ENCODE measurements at places on chromosomes 12 and 14.

DNA sequence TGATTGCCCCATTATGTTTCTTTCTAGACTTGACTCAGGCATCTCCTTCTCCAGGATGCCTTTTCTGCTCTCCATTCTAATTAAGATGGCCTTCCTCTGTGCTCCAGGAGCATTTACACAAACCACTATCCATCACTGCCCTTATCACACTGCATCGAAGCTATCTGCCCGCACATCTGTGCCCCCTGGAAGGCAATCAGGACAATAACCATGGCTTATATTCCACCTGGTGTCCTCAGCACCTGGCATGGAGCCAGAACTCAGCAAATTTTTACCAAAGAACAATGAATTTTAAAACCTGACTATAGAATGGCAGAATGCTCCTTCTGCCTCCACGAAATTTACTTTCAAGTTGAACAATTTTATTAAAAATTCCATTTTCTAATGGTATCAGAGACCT is 465.8 kb downstream of the APAF1 start:
- no peak for DNase-seq

DNA sequence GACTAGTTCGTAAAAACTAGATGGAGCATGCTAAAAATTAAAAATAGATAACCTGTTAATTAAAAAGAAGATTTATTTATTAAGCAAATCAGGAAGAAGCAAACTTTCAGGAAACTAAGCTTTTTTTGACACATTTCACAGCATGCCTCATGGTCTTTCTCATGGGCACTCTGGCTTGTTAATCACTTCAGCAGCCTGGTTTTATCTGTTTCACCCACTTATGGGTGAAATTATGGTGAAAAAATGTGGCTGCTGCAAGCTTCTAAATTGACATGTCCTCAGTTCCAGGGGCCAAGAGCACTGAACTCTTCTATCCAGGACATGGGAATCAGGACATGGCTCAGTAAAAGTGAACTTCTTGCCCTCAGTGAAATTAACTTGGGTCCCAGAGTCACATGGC is 468.6 kb upstream of the SYT1 start:
- DNase-seq: no peak

GRCh38 chr12:119940897-119941296 is 48.1 kb upstream of the BICDL1 start:
- peak; percentile 92 for DNase-seq

DNA sequence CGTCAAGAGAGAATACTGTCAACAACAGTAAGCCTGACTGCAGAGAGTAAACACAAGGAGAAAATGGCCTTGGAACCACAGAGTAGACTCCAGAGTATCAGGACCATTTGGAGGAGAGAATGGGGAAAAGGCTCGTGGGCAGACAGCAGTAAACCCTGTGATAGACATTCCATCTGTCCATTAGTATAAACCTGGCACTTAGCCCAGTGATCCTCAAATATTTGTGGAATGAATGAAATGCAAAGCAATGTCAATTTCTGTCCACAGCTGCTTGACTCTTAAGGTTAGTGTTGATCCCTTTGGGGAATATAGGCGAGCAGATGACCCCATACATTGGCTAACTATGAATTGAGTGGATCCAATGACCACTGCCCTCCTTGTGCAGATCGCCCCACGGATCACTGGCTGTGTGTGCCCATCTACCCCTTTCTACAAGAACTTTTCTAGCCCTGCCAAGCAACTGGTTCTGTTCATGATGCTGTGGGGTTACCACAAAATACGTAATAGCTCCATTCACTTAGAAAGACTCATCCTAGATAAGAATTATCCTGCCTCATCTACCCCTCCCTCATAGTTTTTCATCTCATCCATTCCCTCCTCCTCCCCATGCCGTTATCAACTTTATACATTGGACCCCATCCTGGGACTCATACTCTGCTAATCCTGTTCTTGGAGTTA is 846.8 kb downstream of the NRXN3 start:
- DNase-seq: peak; percentile 48

- DNase-seq: peak; percentile 93
These were observed 120.3 kb downstream of the FBXL14 start for GRCh38 chr12:1474041-1474573.

DNA sequence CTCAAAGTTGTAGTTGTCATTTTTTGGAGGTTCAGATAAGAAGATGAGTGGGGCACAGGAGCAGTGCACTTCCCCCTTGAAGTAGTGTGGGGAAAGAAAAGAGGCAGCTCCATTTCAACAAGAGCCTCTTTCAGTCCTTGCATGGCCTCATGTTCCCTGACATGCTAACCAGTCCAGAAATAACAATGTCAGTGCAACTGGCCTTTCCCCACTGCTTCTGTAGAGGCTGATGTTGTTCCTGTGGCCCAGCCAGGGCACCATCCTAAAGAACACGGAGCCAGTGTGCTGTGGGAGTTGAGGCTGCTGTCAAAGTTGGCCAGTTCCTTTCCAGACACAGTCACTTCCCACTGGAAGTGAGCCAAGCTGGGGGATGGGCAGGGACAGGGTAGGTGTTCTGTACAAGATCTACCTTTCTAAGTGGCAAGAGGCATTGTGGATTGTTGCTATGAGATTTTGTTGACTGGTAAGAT is 77.7 kb upstream of the SLC38A2 start:
- DNase-seq: peak; percentile 32

DNA sequence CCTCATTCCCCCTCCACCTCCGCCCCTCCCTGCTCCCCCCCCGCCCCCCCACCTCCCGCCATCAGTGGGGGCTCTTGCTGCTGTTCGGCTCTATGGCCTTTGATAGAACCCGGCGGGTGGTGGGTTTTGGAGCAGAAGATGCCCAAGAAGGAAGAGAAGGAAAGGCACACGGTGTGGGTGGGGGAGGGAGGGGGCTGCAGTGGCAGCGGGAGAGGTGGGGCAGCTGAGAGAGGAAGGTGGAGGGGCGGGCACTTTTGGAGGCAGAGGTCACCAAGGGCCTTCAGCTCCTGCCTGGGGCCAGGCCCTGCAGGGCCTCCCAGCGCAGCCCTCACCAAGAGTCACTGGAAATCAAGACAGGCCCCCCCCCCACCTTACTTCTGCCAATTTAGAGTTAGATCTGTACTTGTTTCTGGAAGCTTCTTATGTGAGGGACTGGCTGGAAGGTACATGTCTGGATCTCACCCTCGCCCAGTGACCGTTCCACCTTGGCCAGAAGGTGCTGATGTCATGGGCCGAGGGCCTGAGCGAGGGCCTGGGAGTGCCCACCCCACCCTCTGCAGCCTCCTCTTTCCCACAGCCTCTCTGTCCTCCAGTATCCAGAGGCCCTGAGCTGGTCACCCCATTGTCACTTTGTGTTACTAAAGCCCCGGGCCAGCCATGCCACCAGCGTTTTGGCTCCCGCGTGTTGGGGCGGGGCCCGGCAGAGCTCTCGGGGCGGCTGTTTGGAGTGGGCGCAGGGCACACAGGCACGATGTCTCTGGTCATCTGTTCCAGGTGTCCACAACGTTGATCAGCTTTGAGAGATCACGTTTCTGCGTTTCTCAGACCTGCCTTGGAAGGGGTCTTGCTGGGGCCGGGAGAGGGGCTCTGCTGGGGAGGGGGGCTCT is 153.9 kb downstream of the KIF26A start:
- no peak for DNase-seq

- DNase-seq: no peak
These were observed 85.5 kb downstream of the TGFB3 start for GRCh38 chr14:75896341-75896740.

DNA sequence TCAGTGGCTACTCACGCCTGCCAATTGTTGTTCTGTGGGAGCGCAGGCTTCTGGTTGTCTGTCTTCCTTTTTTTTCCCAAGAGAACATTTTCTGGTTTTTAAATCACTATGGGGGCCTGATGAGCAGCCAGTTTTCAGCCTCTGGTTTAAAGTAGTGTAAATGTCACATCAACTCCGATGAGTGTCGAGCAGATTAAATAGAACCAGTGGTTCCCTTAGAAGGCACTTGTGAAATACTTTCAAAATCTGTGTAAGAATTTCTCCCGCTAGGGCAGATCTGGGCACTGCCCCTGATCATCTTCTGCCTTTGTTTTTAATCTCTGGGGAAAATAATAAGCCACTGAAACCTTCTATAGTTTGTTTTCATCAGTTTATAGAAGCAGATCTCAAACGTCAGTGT is 130.4 kb downstream of the PRIMA1 start:
- DNase-seq: no peak

GRCh38 chr14:89432226-89432625 is 15.2 kb upstream of the FOXN3 start:
- no peak for DNase-seq

GRCh38 chr12:3044141-3044630 is 33.0 kb upstream of the TSPAN9 start:
- no peak for DNase-seq

- DNase-seq: no peak
These were observed 31.7 kb upstream of the NINJ2 start for GRCh38 chr12:694734-695503.

DNA sequence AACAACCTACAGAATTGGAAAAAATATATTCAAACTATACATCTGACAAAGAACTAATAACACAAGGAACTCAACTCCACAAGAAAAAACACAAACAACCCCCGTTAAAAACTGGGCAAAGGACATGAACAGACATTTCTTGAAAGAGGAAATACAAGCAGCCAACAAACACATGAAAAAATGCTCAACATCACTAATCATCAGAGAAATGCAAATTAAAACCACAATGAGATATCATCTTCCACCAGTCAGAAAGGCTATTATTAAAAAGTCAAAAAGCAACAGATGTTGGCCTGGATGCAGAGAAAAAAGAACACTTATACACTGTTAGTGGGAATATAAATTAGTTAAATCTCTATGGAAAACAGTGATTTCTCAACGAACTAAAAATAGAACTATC is 82.6 kb upstream of the CCDC91 start:
- DNase-seq: peak; percentile 32

DNA sequence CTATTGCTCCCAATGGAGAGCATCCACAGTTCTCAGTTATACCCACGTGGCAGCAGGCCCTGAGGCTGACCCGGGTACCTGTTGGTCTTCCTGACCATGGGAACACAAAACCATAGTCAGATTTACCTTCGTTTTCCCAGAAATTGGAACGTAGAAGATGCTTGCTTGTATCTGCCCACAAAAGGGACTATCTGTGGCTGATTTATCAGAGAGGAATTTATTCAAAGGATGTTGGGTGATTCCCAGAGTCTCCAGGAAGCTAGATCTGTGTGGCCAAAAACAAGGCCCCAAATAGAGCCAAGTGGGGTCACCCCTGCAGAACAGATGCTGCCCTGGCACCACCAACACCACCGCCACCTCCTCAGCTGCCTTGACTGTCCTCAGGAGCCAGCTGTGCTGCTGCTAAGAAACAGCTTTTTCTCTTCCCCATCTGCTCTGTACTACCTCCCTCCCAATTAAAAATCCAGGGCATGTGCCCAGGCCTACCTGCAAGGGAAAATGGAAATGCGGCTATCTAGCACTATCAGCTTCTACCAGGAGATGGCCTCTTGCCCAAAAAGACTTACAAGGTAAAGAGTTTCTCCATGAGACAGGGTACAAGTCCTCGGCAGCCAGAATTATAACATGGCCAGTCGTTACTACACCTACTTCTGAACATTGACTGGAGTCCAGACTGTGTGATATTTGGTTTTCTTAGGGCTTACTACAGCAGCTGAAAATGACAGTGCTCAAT is 128.6 kb upstream of the PLEKHG7 start:
- peak; percentile 68 for DNase-seq

- peak; percentile 38 for DNase-seq
These were observed 707 bp downstream of the G2E3 start for GRCh38 chr14:30559638-30560091.

- no peak for DNase-seq
These were observed 765 bp upstream of the NFYB start for GRCh38 chr12:104138797-104139152.

GRCh38 chr14:39563361-39563760 is 131.1 kb upstream of the FBXO33 start:
- no peak for DNase-seq

DNA sequence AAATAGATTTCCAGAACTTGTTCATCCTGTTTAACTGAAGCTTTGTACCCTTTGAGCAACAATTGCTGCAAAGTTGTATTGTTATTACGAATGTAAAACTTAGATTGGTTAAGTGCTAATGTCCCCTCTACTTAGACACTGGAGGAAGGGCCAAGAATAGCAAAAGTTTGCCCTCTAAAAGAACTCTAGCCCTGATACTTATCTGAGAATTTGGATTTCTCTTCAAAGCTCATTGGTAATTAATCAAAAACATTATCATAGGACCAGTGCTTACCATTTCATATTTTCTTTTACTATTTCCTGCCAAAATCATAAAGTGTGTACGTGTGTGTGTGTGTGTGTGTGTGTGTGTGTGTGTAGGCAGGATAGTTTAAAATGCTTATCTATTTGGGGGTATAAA is 58.2 kb downstream of the LMNTD1 start:
- DNase-seq: no peak

DNA sequence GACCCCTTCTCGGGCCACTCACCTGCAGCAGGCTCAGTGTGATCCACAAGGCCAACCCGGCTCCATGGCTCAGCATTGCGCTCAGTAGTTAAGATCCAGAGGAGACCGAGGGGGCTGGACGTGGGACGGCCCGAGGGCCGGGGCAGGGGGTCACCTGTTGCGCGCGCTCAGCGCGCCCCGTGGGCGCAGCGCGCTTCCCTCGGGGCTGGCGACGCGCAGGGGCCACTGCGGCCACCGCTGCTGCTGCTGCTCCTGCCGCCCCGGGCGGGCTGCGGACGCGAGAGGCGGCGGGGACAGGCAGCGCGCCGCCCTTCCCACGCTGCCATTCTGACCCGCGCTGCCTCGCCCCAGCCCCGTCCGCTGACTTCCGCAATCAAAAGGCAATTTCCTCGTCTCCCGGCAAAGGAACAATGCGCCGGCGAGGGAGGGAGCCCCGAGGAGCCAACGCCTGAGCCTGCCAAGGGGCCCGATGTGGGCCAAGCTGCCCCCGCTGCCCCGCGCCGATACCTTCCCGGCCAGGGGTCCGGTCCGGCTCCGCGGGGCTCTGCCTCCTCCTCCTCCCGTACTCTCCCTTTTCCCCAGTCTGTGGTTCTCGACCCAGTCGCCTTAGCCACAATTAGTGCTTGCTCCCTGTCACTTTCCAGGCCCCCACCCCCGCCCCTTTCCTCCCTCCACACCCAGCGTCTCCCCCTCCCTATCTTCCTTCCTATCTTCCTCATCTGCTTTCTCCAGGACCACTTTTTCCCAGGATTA is 27.3 kb downstream of the PTPRB start:
- DNase-seq: peak; percentile 19

DNA sequence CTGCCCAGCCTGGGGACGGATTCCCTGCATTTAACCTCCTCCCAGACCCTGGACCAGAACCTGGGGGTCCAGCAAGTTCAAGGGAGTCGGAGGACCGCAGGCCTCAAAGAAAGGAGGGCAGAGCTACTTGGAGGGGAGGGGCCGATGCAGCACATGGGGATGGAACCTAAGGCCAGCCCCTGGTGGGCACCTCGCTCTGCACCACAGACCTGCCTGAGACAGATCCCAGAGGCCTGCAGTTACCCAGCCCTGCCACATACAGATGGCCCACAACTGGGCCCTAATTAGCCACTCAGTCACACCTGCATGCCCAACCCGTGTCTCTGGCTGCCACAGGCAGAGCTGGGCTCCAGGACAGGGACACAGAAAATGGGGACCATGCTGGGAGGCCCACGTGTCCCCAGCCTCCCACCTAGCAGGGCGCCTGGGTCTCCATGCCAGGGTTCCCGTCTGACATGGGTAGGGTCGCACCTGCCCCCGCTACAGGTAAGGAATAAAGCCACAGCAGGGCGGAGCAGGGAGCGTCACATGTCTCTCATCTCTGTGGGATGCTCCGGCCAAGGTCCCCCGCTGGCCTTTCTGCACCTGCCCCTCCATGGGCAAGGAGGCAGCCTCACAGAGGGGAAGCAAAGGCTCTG is 16.7 kb downstream of the AKT1 start:
- no peak for DNase-seq
